ENCODE measurements at places on chromosomes 3 and 15.

GRCh38 chr3:19735111-19735510 lies 198.9 kb downstream of the EFHB start:
- no peak for DNase-seq

DNA sequence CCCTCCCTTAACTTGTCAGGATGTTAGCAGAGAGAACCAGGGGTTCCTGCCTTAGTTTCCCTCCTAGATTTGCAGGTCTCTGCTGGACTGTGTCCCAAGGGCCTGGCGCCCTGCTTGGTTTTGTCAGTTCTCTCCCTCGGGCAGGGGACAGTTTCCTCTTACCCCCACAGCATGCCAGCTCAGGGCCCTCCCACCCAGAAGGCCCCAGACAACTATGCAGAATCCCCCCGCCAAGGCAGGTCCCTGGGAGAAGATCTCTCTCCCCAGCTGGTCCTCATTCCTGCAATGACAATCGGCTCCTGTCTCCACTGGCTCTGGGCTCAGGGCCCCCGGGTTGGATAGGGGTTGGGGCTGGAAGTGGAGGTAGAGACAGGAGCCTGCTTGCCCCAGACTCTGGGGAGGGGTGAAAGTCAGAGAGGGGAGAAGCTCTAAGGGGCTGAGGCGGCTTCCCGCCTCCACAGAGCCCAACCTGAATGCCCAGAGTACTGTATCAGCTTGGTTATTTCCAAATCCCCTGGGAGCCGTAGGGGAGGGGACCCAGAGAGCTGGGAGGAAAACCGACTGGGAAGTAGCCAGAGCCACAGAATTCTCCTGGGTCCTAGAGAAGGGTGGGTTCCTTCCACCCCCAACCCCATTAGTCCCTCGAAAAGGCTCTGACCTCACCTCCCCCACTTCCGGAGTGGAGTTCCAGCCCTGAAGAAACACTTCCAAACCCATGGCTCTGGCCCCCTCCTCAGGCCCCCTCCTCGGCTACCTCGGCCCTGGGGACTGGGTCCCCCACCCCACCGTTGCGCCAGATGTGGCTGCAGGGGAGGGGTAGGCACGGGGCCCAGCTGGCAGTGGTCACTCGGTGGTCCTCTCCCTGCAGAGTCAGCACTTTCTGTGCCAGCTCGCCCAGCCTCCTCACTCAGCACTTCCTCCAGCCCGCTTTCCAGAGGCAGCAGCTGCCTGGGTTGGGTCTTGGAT lies 3.8 kb upstream of the LOXL1 start:
- peak; percentile 73 for DNase-seq

DNA sequence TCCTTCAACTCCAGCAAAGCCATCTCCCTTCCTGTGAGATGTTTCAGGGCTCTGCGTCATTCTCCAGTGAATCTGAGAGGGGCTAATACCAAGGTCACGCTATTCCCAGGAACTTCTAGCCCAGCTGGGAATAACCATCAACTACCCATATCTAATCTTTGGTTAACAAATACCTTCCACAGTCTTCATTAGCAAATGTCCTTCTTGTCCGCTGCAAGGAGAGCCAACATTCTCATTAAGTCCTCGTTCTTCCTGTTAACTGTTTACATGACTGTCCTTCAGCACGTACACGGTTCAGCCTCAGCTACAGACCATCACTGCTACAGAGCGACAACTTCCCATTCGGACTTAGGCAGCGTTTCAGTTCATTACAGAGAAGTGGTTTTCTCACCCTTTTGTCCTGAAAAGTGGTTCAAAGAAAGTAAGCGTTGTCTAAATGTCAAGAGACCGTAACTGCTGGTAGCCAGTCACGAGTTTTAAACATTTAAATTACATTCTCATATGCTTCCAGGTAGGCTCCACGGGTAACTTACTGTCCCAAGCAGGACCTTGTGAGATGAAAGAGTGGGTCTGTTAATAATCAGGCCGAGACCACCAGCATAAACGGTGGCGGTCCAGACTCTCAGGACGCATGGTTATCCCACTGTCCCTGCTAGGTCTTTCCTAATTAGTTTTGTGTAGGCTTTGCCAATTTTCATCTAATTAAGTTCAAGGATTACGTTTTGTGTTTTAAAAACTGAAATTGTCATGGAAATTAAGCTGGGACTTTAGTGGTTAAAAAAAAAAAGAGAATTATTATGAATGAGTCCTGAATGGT lies 63.8 kb downstream of the CHSY1 start:
- DNase-seq, result no peak

GRCh38 chr3:134437211-134437752 lies 48.5 kb downstream of the ANAPC13 start:
- no peak for DNase-seq

DNA sequence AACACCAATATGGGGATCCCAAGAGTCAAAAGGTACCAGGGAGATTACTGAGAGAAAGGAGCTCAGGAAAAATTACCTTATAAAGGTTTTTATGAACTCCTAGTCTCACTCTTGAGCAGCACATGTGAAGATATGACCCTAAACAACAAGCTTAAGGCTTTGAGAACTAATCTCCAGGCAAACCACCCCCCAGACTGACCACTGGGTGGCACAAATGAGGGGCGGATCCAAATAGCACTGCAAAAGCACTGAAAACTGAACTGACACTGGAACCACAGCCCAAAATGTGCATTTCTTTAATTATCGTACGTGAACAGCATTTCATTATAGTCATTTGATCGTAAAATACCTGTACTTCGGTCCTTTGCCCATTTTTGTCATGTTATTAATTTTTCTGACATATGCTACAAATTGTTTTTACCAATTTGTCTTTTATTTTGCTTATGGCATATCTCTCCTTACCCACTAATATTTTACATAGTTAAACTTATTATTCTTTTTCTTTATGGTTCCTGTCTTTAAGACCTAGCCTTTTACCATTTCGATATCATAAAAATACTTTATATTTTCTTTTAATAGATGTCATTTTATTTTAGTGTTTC lies 31.5 kb upstream of the TFDP2 start:
- DNase-seq, result peak; percentile 10

GRCh38 chr15:62841891-62842559 lies 200.5 kb upstream of the TPM1 start:
- DNase-seq, result no peak

DNA sequence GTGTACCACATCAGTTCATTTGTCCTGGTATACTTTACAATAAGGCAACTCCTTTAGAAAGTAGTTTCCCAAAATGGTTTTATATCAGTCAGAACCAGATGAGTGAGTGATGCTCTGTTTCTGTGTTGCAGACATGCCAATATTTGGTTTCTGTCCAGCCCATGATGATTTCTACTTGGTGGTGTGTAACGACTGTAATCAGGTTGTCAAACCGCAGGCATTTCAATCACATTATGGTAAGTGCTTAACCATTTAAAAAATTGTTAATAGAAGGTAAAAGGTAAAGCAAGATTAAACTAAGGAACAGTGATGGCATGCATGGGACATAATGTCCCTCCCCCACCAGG lies 40.0 kb upstream of the SCAANT1 start:
- DNase-seq, result no peak

- no peak for DNase-seq
Measured at GRCh38 chr3:163632722-163633121, 1445.6 kb downstream of the SI start.

GRCh38 chr3:138919325-138919724 lies 27.6 kb downstream of the FOXL2 start:
- DNase-seq, result no peak

DNA sequence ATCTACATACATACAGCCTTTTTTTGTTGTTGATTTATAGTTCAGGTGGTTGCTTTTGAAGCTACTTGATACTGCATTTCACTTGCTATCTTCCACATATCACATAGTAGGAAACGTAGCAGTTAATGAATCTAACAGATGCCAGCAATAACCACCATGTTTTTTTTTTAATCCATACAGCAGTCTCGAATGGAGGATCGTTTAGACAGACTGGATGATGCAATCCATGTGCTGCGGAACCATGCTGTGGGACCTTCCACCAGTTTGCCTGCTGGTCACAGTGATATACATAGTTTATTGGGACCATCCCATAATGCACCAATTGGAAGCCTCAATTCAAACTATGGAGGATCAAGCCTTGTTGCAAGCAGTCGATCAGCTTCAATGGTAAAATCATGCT lies 123.2 kb upstream of the CGNL1 start:
- DNase-seq, result peak; percentile 83

- DNase-seq, result no peak
Measured at GRCh38 chr15:80645494-80646065, 49.5 kb upstream of the ABHD17C start.

- no peak for DNase-seq
Measured at GRCh38 chr3:132418916-132419315, 1.6 kb downstream of the DNAJC13 start.

DNA sequence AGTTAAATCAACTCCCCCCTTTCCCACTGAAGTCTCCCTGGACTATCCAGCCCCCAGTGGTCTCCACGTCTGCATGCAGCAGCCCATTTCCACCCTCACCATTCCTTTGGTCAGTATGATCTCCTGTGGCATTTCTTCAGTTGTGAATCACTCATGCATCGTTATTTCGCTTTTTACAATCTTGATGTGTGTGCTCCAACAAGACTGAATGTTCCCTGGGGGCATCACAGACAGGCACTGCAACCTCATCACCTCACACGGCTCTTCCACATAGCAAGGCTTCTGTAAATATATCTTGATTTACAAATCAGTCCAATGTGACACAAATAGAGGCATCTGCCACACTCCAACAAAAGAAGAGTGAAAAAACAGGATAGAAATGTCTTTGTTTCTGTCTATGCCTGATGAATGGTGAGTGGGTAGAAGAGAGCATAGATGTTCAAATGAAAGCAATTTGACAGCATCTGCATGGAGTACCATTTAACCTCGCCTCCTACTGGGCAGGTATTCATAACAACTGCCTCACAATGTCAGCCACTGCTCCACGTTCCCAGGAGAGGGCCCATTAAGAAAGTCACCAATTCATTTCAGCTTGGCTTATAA lies 5.2 kb downstream of the HEG1 start:
- DNase-seq, result peak; percentile 75

DNA sequence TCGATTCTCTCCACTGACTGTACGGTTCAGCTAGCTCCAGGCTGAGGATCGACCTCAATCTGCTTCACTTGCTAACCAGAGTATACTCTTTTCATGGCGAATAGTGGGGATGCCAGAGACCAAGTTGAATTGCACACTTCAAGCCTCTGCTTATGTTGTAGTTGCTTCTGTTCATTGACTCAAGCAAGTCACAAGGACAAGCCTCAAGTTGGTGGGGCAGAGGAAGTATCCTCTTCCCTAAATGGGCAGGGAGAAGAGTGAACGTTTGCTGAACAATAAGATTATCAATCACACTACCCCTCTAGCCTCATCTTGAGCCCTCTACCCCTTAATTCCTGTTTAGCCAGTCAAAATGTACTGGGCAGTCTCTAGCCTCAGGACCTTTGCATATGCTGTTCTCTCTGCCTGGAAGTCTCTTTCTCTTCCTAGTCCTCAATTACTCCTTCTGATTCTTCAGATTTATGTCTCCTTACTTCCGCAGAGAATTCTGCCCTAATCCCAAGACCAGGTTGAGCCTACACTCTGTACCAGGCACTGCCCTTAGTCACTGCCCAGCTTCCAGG lies 390.4 kb upstream of the PROK2 start:
- no peak for DNase-seq

GRCh38 chr3:111200027-111200426 lies 128.4 kb downstream of the NECTIN3 start:
- DNase-seq, result no peak

GRCh38 chr15:76972389-76973361 lies 22.3 kb upstream of the PSTPIP1 start:
- DNase-seq, result no peak

- DNase-seq, result no peak
Measured at GRCh38 chr15:64610257-64610919, 150.0 kb downstream of the ZNF609 start.

GRCh38 chr3:123758081-123758564 lies 126.0 kb downstream of the MYLK start:
- DNase-seq, result peak; percentile 91

GRCh38 chr3:72453706-72454105 lies 394.5 kb downstream of the SHQ1 start:
- no peak for DNase-seq

DNA sequence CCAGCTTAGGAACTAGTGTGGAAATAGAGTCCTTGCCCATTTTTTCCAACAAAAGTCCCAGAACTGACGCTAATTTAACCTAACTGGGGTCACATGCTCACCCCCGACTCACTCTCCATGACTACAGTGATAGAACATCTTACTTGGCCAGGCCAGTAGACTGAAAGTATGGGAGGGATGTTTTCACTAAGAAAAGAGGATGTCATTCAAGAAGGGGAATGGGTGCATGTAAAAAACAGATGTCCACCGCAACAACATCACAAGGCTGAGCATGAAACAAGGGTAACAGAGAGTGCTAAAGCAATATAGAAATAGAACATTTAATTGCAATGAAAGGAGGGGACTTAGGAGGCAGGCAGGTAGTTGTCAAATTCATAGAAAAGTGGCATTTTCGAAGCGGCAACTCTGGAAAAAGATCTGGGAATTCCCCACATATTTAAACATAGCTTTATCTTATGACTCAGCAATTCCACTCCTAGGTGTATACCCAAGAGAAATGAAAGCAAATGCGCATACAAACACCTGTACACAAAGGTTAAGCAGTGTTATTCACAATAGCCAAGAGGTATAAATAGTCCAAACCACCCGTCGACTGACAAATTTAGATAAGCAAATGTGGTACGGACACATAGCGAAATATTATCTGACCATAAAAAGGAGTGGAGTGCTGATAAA lies 41.1 kb upstream of the UBE2E2 start:
- no peak for DNase-seq

DNA sequence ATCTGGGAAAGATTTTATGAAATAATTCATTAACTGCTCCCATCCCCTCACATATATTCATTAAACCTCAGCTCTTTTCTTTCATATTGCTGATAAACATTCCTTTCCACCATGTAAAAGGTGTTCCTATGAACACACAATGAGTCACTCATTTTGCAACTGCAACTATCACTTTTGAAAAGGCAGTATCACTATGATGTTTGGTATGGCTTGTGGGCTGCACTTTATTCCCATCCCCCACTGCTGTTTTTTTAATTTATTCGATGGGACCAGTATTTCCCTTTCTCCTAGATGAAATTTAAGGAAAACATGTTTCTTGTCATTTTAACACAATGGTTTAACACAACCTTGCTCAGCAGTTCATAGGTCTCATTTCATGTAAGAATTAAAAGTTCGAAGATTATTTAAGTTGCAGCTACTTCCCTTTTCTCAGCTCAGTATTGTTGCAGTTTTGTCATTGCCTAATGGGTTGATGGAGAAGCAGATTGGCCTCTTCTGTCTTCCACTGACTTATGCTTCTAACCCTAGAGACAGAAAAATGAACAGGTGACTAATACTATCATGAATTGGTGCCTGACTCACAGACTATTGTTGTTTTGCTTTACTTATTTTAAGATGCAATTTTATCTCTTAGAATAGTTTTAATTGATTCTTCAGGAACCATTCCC lies 280.3 kb downstream of the ZPLD1 start:
- no peak for DNase-seq
